Dermis microvascular lymphatic vessel endothelial cell (primary cell): ENCODE measurements at places on chromosomes 2 and 18. TPM values are rescaled to one million over a fixed set of nuclear protein-coding genes. Genes with fewer than 3 reads are reported as not detected.

ZNF892 gene
- total RNA-seq = 3.6 and 4.9 TPM in 2 replicates

FBLN7 gene
- total RNA-seq = 1.5 and 6.6 TPM in 2 replicates

FEV gene
- not detected in 2 replicates for total RNA-seq

DNA sequence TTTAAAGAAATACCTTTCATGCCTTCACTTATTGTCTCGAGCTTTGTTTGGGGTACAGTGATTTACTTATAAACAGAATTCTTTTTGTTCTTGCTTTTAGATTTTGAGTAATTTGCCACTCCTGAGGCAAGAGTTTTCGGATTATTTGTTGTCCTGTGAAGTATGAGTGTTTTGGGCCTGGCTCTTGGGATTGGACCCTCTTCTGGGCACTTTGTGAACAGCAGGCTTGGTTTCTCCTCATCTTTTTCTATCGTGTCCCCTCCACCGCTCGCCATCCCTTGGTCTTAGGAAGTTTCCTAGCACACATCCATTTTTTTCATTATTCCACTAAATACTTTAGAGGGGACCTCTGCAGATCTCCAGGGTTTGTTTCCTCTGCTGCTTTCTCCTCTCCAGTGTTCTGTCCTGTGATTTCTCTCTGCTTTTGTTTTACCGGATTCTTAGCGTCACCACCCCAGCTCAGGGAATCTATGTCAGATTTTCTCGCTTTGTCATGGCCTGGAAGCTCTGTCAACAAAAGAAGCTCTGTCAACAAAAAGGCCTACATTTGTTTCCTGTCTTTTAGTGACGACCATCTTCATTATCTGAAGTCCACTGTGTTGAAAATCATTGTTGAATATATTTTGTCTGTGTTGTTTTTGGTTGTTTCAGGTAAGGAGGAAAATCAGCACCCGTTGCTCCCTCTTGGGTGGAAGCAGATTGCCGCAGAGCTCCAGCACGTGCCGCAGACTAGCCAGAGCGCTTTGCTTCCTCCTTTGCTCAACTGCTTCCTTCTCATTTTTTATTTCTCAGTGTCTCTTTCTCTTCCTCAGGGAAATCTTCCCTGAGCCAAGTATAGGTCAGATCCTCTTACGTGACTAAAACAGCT is 27.8 kb downstream of the ANKRD62 start:
- DNase-seq = peak; percentile 26

DNA sequence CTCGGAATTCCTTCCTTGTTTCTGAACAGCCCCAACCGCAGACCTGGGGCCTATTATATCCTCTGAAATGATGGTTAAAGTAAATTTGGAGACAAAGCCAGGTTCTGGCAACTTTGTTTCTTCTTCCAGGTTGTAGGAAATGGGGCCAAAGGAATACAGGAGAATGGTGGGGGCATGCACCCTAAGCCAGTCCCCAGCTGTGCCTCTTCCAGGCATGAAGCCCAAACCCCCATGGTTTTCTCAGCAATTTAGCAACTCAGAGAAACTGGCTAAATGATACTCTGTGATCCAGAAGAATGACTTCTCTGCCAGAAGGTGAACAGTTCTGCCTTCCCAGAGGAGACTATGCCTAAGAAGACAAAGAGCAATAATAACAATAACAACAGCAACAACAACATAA is 635.0 kb upstream of the FANCL start:
- no peak for DNase-seq

- peak; percentile 84 for DNase-seq
These were observed 3.6 kb upstream of the DGKD start for GRCh38 chr2:233350708-233351107.

DNA sequence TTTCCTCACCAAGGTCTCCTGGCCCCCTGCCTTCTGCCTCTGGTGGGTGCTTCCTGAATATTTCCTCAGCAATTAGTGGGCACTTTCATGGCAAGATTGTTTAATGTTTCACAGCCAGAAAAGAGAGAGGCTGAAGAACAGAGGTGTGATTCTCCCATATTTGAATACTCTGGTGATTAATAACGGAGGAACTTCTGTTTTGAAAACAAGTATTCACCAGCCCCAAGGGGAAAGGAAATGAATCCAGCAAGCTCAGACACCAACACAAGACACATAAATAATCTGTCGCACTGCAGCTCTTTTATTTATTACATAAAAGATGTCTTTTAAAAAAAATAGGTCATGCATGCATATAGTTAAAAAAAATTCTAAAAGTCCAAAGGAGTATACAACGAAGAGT is 57.7 kb downstream of the MRPL35 start:
- DNase-seq = no peak

DNA sequence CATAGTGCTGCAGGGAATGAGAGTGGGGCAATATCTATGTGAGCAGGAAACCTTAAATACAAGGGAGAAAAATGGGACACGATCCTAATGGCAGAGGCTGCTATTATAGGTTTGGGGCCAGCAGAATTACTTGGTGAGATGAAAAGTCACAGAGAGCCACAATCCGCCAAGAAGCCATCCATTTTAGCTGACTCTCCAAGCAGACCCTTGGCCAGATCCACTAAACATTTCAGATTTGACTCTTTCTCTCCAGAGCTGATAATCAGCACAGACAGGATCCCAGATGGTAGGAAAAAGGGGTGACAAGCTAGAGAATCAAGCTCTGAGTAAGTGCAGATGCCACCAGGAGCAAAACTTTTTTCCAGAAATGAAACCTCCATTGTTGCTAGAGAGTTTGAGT is 61.5 kb downstream of the MAPK4 start:
- no peak for DNase-seq

GRCh38 chr2:58976375-58977071 is 735.4 kb upstream of the FANCL start:
- DNase-seq = no peak
